ENCODE measurements at places on chromosomes 12 and 14.

DNA sequence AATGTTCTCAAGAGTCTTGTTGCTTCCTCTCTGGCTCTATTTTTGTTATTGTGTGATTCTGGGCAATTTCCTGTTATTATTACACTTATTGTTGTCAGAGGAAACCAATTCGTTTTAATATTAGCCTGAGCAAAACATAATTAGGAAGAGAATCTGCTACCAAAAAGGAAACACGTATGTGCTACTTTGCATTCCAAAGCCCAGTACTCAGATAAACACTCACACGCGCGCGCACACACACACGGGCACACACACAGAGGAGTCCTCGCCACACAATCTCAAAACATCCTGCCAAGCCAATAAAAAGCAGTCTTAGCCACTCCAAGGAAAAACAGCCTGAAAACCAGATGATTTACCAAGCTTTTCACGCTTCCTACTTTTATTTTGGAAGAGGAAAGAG, 400.7 kb downstream of the NUAK1 start:
- no peak for DNase-seq

DNA sequence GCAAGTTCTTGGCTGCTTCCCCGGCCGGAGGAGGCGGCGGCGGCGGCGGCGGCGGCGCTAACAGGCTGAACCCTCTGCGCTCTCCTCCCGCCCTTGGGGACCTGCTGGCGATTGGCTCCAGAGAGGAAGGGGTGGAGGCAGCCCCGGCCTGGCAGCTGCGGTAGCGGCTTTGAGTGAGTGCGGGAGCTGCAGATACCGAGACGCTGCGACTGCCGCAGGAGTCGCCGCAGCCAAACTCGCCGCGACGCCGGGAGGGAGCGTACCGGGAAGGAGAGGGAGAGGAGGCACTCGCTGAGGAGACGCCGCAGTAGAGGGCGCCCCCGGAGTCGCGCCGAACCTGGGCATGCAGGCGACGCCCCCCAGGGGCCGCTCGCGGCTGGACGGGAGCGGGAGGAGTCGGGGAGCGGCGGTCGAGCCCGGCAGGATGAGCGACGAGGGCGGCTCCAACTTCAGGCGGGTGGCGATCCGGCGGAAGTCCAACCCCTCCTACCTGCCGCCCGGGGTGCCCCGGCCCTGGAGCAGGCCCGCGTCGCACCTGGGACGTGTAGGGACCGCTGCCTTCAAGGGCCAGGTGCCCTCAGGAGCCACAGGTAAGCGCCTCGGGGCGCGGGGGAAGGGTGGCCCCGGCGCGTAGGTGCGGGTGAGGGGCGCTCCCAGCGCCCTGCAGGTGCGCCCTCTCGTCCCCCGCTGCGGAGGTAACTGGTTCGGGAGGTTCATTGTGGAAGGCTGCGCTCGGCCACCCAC, at the start of gene FGD4:
Gene FGD4, plus strand, starts transcription at position 189 of the 744 bp plus-strand sequence.
- peak; percentile 6 for DNase-seq

DNA sequence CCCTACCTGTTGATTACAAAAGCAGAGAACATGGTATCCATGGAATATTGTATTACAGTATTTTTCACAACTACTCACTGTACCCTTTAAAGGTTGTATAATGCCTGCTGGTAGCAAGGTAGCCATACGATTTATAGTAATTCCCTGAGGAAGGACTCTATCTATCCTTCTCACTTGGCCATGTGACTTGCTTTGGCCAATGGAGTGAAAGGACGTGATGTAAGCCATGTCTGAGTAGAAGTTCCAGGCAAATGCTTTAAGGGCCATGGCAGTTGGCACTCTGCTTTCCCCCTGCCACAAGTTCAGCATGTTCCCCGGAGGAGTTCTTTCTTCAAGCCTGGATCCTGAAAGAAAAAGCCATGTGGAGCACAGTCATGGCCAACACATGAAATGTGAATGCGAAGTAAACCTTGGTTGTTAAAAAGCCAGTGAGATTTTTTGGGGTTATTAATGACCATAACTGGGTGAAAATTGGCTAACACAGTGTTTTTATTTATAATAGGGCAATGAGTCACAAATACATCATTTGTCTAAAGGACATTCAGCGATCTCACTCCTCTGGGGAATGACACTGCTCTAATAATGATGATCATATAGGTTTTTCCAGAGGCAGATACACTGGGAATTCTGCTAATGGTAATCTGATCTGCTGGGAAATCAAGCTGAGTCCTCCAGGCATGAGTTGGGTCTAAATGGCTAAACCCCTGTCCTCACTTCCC, 67.4 kb upstream of the SLC38A2 start:
- no peak for DNase-seq

DNA sequence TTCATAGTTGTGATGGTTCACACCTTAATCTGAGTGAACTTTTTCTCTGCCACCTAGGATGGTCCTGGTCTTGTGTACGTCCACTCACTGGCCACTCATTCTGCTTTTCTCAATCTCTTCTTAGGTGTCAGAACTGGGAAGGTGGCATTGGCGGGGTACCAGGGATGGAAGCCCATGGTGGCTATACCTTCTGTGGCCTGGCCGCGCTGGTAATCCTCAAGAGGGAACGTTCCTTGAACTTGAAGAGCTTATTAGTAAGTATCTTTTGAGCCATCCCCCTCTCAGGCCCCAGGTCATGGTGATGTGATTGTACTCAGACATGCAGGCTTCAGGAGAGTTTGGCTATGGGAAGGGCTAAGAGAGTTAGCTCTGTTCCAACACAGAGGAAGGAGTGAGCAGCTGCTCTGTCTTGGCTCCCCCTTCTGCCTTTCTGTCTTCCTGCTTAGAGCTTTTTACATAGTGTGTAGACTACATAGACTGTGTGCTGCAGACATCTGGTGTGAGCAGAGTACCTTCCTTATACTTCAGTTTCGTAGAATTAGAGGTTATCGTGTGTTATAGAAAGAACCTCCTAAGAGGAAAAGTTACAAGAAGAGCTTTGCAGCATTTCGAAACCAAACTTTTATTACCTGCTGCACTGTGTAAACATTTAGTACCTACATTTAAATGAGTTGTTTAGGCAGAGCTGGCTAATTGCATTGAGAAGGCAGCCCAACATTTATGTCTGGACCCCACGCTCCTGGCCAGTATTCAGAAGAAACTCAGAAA, 54.2 kb downstream of the FNTB start:
- no peak for DNase-seq

- DNase-seq, result no peak
Observed at GRCh38 chr12:11652351-11653040, 3.0 kb downstream of the ETV6 start.

DNA sequence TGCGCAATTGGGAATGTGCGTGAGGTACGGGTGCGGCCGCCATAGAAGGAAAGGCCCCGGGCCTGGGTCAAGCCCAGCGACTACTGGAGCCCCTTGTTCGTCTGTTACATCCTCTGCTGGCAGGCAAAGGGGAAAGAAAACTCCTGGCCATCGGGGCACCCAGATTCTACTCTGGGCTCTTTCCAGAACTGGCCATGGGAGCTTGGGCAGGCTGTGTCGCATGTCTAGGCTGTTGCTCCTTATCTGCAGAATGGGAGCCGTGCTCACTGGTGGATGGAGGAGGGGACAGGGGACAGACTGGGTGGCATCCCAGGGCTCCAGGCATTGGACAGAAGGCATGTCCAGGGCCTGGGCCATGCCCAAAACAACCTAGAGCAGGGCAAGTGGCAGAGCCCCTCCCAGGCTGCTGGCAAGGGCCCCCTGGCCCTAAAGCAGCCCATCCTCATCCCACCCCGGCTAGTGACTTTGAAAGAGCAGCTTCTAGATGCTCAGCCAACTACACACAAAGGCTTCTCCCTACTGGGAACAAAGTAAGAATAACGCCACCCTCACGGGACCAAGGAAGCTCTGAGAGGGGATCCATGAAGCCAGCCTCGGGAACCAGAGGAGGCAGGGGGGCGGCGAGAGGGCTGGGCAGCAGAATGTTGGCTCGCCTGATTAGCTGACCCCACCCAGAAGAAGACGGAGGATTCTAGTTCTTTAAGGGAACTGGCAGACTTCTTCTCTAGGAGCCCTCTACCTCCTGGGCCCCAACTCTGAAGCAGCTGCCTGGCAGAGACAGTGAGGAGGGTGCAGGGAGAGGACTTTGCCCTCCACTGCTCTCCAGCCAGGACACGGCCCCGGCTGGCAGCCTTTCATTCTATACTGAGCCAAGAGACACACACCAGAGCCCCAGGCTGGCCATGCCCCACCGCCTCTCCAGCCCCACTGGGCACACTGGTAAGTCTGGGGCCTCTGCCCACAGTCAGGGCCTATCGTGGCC, 96.8 kb downstream of the SINHCAF start:
- DNase-seq, result no peak

DNA sequence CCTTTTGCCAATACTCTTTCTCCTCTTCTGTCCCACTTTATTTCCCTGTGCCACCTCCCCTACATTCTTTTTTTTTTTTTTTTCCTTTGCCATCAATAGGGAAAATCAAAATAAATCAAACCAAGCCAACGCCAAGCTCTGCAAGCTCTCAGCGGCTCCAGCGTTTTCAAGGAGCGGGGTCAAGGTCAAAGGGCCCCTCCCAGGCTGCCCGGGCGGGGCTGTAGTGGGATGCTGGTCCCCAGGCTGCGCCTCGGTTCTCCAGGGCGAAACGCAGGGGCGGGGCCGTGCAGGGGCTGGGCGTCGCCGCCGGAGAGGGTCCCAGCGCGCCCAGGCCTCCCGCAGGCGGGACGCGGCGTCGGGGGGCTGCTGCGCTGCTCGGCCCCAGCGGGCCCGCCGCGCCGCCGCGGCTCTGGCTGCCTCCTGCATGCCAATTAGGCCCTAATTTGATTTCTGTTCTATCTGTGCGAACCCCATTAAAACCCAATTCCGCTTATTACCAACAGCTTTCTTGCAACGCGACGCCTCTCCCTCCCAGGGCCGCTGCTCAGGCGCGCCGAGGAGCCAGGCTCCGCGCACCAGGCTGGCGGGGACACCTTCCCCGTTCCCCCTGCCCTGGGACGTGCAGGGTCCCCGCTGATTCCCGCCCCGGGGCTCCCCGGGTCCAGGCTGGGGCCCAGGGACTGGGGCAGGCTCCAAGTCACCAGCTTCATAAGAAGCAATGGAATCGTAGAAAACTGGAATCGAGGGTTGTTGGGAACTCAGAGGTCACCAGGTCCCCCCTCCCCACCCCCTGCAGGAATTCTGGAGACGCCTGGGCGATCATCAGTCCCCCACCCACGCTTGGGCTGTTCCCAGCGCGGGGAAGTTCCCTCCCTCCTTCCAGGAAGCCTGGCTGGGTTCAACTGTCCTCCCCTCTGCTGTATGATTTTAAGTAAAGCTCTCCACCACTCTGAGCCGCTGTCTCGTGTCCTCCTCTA, 50.7 kb upstream of the MAP1LC3B2 start:
- DNase-seq, result peak; percentile 5

GRCh38 chr12:82803201-82803600, 116.5 kb downstream of the TMTC2 start:
- DNase-seq, result no peak

DNA sequence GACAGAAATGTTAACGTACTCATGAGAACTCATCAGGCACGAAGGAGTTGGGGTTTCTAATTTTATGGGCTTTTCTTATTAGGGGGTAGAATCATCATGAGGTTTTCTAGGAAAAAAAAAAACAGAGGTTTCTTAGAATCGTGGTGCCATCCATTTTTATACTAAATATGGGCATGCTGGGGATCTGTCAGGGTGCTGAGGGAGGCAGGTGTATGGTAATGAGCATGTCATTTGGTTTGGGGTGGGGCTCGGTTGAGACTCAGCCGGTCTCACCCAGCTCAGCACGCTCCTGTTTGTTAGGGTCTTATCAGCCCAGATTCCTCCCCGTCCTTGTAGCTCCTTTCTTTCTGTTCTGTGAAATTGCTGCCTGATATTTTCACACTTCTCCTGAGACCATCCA, 98.2 kb downstream of the DICER1 start:
- no peak for DNase-seq

DNA sequence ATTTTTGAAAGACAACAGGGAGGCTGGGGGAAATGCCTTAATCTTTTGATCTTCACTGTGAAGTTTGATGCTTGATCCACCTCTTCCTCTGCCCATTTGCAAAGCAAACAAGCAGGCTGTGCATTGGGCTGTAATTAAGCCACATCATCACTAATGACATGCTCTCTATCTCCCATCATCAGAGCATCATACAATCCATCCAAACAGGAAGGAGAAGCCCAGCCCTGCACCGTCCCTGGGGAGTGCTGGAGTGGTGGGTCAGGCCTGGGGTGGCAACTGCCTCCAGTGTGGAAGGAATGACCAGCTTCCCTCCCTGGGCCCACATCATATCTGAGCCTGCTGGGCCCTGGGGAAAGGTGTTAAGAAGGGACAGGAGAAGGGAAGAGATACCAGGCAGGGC, 6.9 kb upstream of the KRT74 start:
- no peak for DNase-seq

DNA sequence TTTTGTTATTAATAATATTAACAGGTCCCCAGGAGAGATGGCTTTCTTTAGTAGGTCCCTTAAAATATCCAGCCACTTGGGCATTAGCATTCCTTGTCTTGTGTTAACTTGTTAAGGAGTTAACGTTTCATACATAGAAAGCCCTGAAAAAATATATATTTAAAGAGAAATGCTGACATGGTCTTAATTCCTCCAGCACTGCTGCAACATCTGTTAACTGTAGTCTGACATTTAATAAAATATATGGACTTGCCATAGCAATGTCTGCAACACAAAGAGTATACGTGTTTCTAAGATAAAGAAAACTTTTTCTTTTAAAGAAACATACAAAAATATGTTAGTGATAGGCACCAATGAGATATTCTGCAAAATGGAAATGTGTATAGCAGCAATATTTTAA, 10.0 kb downstream of the SLC38A4 start:
- no peak for DNase-seq

DNA sequence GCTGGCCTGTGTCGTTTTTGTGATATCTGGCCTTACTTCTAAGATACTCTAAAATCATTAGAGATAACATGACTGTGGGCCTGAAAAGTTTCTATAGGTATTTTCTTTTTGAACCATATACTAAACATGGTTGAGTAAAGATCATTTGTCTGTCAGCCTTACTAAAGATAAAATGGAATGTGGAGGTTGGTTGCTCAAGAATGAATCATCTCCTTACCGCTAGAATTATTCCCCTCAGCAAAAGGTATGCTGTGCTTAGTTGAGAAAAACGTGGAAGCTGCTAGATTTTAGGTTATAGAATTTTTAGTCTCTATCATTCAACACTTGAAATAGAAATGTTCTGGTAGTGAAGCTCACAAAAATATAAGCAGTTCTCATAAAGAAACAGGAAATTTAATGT, 407.3 kb downstream of the AEBP2 start:
- DNase-seq, result no peak

DNA sequence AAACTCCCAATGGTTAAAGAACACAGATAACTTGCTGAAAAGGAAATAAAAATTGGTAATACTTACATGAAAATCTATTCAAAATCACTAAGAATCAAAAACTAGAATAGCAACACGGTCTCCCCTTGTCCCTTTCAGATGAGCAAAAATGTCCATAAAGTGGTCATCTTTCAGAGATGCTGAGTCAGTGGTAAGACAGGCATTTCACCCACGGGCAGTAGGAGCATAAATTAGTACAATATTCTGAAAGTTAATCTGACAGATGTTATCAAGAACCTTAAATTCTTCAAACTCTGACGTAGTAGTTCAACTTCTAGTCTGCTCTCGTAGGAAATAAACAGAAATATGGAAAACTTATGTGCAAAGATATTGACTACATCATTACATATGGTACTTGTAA, 33.1 kb upstream of the GNPNAT1 start:
- no peak for DNase-seq

Data from activated CD8-positive, alpha-beta memory T cell treated with anti-CD3 and anti-CD28 coated beads for 1 hour (primary cell).